CD4-positive, alpha-beta T cell (primary cell): ENCODE measurements at places on chromosomes 11 and 22. TPM values are rescaled to one million over a fixed set of nuclear protein-coding genes. Genes with fewer than 3 reads are reported as not detected.
A peak's percentile ranks its signal among the peaks of the same experiment; 100 is the strongest.

ROM1 gene
- total RNA-seq, result 0.42 TPM

CHRM4 gene
- 3.7 TPM for total RNA-seq

SNX32 gene
- 0.33 TPM for total RNA-seq

VPS11 gene
- 76.4 TPM for total RNA-seq

APOBEC3F gene
- 6.5 TPM for total RNA-seq

DNA sequence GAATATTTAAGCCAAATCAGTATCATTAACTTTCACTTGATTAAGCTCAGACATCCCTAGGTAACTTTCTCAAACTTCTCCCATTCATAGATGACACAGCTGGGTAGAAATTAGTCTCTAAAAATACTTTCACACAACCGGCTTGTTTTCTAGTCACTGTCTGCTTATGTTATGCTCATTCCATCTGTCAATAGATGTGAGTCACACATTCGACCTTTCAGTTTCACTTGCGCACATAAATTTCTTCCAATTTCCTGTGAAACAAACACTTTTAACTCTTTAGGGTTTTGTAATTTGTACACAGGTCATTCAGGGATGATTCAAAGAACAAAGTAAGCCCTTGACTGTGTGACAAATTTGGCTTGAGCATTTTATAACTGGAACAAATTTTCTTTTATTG, 723.0 kb downstream of the KCNA4 start:
- DNase-seq, result no peak

DNA sequence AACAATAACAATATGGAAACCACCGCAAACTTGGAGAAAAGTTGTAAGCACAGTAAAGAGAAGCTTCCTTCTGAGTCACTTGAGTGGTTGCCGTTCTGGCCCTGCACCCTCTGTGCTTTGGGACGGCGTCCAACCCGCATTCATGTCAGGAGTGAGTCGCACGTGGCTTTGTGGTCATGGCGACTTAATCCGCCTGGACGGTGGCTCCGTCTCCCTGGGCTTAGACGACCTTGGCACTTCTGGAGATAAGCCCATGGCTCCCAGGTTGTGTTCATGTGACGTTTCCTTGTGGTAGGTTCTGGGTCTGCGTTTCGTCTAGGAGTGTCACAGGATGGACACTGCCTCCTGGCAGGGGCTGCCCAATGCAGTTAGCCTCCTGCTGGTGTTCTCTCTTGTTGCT, 40.5 kb downstream of the TPCN2 start:
- DNase-seq, result no peak

GRCh38 chr22:27075028-27075678, 417.8 kb downstream of the MIAT start:
- DNase-seq, result no peak

- DNase-seq, result peak; percentile 85
Measured at GRCh38 chr11:35077709-35078469, 61.1 kb upstream of the CD44 start.

DNA sequence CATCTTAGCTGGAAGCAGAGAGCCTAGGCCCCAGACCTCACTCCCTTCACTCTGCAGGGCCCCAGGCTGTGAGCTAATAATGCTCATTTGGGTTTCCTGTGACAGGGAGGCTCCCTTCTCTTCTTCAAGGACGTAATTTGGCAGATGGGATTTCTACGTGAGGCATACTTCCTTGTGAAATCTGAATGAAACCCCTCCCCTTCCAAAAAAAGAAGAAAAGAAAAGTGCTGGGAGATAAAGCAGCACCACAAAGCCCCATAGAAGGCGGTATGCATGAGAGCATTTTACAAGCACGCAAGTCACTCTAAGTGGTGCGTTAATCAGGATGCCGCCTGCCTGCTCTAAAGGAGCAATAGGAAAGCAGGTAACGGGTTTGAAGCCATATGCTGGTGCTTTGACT, 5.7 kb downstream of the P2RX3 start:
- no peak for DNase-seq

DNA sequence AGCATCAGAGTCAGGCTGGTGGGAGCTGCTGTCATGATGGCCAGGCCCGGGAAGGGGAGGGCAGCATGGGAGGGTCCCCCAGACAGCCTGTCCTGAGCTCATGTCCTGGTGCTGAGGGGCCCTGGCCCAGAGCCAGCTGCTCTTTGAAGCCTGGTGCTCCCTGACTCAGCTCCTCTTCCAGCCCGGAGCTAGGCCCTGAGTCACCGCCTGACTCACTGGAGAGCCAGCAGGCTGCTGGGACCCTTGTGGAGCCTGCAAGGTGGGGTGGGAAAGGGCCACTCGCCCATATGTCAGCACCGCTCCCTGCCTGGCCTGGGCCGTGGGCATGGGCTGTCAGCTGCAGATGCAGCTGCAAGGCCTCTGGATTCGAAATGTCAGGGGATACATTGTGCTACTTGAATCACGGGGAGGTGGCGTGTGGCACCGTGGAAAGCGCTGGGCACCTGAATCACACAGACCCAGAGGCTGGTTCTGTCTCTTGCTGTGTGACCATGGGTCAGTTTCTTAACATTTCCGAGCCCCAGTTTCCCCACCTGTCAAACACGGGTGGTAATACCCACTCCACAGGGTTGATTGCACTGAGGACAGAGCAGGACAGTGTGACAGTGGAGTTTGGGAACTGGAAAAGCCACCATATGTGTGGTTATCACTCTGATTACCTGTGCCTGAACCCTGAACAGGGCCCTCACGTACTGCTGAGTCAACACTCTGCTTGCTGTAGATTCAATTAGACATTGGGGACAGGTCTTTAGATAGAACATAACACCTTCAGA, 4.4 kb downstream of the CACNA1I start:
- DNase-seq, result no peak

GRCh38 chr11:11740836-11741235, 100.9 kb upstream of the USP47 start:
- no peak for DNase-seq

- DNase-seq, result no peak
Measured at GRCh38 chr11:93054881-93055280, 85.4 kb downstream of the MTNR1B start.

- peak; percentile 36 for DNase-seq
Measured at GRCh38 chr22:36344106-36344827, 43.5 kb downstream of the MYH9 start.

GRCh38 chr11:17781626-17782025, 47.0 kb downstream of the KCNC1 start:
- no peak for DNase-seq

DNA sequence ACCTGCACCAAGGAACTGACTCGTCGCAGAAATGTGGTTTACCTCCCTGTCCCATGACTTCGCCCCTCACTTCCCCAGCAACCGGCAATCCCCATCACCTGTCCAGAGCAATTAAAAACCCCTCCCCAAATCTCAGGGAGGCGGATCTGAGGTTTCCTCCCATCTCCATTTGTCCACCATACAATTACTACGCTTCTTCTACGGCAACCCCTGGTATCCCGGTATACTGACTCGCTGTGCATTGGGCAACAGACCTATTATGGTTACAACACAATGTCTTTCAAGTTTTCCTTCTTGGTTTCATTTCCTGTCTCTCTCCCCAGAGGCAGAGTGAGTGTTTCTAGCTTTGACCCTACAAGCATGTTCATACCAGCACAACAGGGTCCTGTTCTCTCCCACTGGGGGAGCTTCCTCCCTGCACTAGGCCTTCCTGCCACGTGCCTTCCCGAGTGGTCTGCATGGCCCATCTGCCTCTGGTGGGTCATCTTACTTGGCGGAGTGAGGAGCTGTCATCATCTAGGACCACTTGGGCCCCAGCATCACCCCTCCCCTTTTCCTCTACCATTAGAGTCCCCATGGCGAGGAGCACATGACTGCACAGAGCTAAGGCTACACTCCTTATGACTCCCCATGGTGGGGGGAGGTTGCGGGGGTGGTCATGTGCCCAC, 30.3 kb upstream of the NAP1L4 start:
- no peak for DNase-seq

DNA sequence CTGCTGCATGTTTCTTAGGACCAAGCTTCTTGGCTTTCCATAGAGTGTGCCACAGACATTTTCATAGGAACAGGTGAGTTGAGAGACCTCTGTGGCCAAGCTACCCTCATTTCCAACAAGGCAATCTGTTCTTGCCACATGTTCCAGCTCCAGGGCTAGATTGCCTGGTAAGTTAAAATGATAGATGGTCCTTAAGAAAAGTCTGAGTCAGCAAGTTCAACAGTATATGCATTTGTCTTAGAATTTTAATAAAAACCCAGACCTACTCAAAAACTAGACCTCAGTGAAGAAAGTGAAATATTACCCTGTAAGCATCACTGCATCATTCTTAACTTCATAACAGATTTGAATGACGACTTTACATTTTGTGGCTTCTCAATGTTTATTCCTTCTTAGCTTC, 1123.6 kb downstream of the DLG2 start:
- no peak for DNase-seq

- DNase-seq, result no peak
Measured at GRCh38 chr11:95076981-95077380, 10.3 kb downstream of the SRSF8 start.

DNA sequence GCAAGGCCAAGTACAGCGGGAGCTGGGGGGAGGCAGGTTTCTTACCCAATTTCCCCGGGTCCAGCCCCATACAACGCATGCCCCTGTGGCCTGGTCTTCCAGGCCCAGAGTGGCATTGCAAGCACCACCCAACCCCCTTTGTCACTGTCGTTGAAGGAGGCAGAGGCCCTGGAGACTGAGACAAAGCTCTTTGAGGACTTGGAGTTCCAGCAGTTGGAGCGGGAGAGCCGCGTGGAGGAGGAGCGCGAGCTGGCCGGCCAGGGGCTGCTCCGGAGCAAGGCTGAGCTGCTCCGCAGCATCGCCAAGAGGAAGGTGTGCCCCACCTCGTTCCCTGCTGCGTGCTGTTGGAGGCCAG, 27.8 kb downstream of the PHLDB1 start:
- DNase-seq, result no peak

- DNase-seq, result no peak
Measured at GRCh38 chr11:108947654-108948570, 283.0 kb downstream of the DDX10 start.

- DNase-seq, result no peak
Measured at GRCh38 chr11:12177739-12178338, 67.4 kb downstream of the MICAL2 start.

DNA sequence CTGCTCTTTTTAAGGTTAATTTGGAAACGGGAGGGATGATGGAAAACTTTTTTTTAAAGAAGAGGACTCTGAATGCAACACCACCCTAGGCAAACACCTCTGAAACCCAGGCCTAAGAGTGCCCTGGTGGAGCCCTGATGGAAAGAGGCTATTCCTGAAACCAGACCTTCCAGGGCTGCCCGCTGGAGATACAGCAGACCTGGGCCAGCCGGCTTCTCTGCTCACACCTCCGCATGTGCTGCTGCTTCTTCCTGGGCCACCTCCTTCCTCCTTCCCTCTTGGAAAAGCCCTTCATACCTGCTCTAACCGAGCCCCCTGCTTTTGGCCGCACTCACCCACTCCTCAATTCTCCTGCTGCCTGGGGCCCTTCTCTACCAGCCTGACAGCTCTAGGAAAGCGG, 37.9 kb downstream of the DUSP8 start:
- DNase-seq, result no peak
